ENCODE measurements at places on chromosomes 2 and 18. TPM values are rescaled to one million over a fixed set of nuclear protein-coding genes. Genes with fewer than 3 reads are reported as not detected.

GRCh38 chr18:75081486-75081885, 127.5 kb downstream of the PTGR3 start:
- H3K36me3 ChIP-seq = no peaks in the 10 kb centered on the region
- H3K4me3 ChIP-seq = no peak overlapping the region
- no peaks in the 10 kb centered on the region for H3K4me1 ChIP-seq
- H3K27me3 ChIP-seq = no peaks in the 10 kb centered on the region
- DNase-seq = no peak

Gene ZNF804A
- 0.70 TPM for polyA plus RNA-seq

Gene BOK
- 28.1 TPM for polyA plus RNA-seq

- no peaks in the 10 kb centered on the region for H3K36me3 ChIP-seq
- H3K4me1 ChIP-seq = peaks cover 73% of the 10 kb centered on the region
- H3K4me3 ChIP-seq = peak overlapping the region; percentile 31
- H3K27me3 ChIP-seq = no peaks in the 10 kb centered on the region
- DNase-seq = peak; percentile 75
These were observed 113.6 kb downstream of the CDH2 start for GRCh38 chr18:28063271-28063761.

Gene FKBP1B
- 7.0 TPM for polyA plus RNA-seq

GRCh38 chr2:24918326-24919036, 1.6 kb downstream of the ADCY3 start:
- H3K4me1 ChIP-seq = peaks cover 6% of the 10 kb centered on the region
- H3K4me3 ChIP-seq = peak overlapping the region; percentile 80
- H3K36me3 ChIP-seq = no peaks in the 10 kb centered on the region
- no peaks in the 10 kb centered on the region for H3K27me3 ChIP-seq

GRCh38 chr18:78586586-78586985, 393.0 kb upstream of the SALL3 start:
- no peaks in the 10 kb centered on the region for H3K36me3 ChIP-seq
- no peaks in the 10 kb centered on the region for H3K27me3 ChIP-seq
- H3K4me3 ChIP-seq = no peak overlapping the region
- no peak for DNase-seq
- no peak overlapping the region for H3K27ac ChIP-seq

DNA sequence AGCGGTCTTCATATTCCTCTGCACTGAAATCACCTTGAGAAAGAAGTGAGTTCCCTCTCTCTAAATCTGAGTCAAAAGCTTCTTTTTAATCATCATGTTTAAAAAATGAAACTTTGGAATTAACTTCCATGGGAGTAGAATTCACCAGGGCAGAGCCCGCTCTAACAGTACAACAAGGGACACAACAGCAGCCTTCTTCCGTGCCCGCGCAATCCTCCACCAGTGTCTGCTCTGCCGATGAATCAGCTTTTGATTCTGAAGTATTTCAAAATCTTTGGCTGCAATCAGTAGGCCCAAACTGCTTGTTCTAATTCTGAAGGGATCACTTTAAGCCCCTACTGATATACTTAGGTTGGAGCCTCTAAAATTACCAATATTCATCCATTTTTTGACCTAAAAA, 76.9 kb downstream of the USP40 start:
- H3K36me3 ChIP-seq = peaks cover 45% of the 10 kb centered on the region
- no peak overlapping the region for H3K4me3 ChIP-seq
- DNase-seq = peak; percentile 32
- H3K27ac ChIP-seq = no peak overlapping the region

DNA sequence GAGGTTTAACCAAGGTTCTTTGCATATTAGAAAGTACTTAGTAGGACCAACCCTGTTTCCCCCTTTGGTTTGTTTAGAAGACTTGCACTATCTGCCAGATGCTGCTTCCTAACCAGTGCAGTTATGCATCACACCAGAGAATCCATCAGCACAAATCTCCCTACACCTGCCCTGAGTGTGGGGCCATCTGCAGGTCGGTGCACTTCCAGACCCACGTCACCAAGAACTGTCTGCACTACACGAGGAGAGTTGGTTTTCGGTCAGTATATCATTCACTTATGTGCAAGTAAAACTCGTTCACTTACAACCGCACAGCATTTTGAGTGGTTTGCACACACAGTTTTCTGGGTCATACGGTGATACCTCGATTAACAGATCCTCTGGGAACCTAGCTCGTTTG, 69.7 kb downstream of the ZNF532 start:
- no peak overlapping the region for H3K27ac ChIP-seq
- H3K27me3 ChIP-seq = no peaks in the 10 kb centered on the region
- H3K4me3 ChIP-seq = no peak overlapping the region

Gene AGFG1
- polyA plus RNA-seq = 14.0 TPM

GRCh38 chr2:165924946-165925345, 28.6 kb downstream of the TTC21B start:
- H3K4me1 ChIP-seq = no peaks in the 10 kb centered on the region
- no peak for DNase-seq
- H3K27me3 ChIP-seq = no peaks in the 10 kb centered on the region
- no peak overlapping the region for H3K27ac ChIP-seq
- peaks cover 30% of the 10 kb centered on the region for H3K36me3 ChIP-seq

GRCh38 chr18:22564036-22564435, 146.3 kb upstream of the CTAGE1 start:
- no peak overlapping the region for H3K4me3 ChIP-seq
- peak; percentile 53 for DNase-seq
- no peaks in the 10 kb centered on the region for H3K36me3 ChIP-seq
- peak overlapping the region; percentile 38 for H3K27ac ChIP-seq

All from GM23248 (cell line).